ENCODE measurements at places on chromosomes 11 and 22. TPM values are rescaled to one million over a fixed set of nuclear protein-coding genes. Genes with fewer than 3 reads are reported as not detected.

DNA sequence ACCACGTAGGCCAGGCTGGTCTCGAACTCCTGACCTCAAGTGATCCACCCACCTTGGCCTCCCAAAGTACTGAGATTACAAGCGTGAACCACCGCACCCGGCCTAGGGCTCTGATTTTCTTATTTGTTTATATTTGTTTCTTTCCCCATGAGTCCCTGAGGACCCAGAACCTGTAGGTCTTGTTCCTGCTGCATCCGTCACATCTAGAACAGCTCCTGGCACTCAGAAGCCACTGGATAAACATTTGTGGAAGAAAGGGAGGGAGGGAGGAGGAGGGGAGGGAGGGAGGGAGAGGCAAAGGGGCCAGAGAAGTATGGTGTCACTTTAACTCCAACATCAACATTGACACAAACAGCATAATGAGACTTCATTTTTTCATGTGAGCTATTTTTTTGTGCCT lies 67.7 kb downstream of the CELSR1 start:
- no peak for DNase-seq
- H3K36me3 ChIP-seq: no peaks in the 10 kb centered on the region
- H3K4me3 ChIP-seq: no peak overlapping the region
- H3K4me1 ChIP-seq: no peaks in the 10 kb centered on the region
- H3K27ac ChIP-seq: no peak overlapping the region

DNA sequence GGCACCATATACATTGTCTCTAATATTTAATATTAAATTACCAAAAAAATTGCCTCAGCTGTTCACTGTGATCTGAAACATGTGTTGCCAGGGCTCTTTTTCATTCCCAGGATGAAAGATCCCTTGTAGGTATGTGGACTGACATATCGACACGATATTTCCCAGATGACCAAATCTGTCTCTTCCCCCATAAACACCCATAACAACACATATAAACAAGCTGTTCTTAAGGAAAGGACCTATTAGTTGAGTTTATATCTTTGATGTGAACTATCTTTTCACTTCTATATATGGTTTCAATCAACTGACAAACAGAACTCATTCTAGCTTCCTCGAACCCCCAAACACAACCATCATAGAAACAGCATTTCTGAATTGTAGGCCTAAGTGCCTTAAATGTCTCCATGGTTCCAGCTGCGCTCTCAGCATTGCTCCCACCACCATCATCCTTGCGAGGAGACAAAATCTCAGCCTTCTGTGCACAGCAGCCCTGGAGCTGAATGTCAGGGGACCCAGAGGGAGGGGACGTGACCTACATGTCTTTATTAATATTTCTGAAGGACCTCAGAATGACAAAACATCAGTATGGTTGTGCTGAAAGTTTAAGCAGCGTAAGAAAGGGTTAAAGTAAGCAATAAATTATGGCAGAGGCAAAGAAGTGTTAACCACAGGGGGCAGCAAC lies 67.0 kb downstream of the ETS1 start:
- no peaks in the 10 kb centered on the region for H3K36me3 ChIP-seq
- no peak for DNase-seq
- peak overlapping the region; percentile 94 for H3K27ac ChIP-seq
- peak overlapping the region; percentile 82 for H3K4me3 ChIP-seq

The RHOD gene
- total RNA-seq: 24.2 TPM

- no peak for DNase-seq
- H3K27me3 ChIP-seq: no peaks in the 10 kb centered on the region
- H3K4me1 ChIP-seq: no peaks in the 10 kb centered on the region
- H3K4me3 ChIP-seq: no peak overlapping the region
- no peak overlapping the region for H3K27ac ChIP-seq
Observed at GRCh38 chr22:19865141-19865829, 10.6 kb upstream of the GNB1L start.

GRCh38 chr11:123718063-123718462 lies 23.4 kb downstream of the ZNF202 start:
- no peak overlapping the region for H3K4me3 ChIP-seq
- no peaks in the 10 kb centered on the region for H3K36me3 ChIP-seq
- DNase-seq: no peak
- H3K27me3 ChIP-seq: no peaks in the 10 kb centered on the region

All from sigmoid colon (tissue), 7 donors.